T follicular helper cell (primary cell): ENCODE measurements at places on chromosomes 6 and 20.

- DNase-seq, result no peak
Observed at GRCh38 chr6:156879591-156879990, 102.4 kb downstream of the ARID1B start.

- no peak for DNase-seq
Observed at GRCh38 chr20:23244156-23244915, 106.3 kb upstream of the NXT1 start.

DNA sequence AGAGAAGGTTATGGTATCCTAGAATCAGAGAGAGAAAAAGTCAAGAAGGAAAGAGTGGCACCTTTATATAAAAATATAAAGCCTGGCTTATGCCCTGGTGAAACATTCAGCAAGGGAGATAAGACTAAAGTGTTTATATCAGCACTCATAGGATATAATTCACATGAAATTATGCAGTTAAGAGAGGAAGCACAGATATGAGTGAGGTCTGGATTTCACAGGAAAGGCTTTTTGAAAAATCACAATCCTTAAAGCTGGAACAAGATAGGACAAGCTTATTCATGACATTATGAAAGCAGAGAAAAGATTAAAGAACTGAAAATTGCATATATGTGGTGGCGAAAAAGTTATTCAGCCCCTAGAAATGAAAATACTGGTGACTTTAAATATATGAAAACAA is 181.2 kb upstream of the FLRT3 start:
- no peak for DNase-seq

- DNase-seq, result no peak
Observed at GRCh38 chr6:36692220-36692619, 5.4 kb upstream of the RAB44 start.

DNA sequence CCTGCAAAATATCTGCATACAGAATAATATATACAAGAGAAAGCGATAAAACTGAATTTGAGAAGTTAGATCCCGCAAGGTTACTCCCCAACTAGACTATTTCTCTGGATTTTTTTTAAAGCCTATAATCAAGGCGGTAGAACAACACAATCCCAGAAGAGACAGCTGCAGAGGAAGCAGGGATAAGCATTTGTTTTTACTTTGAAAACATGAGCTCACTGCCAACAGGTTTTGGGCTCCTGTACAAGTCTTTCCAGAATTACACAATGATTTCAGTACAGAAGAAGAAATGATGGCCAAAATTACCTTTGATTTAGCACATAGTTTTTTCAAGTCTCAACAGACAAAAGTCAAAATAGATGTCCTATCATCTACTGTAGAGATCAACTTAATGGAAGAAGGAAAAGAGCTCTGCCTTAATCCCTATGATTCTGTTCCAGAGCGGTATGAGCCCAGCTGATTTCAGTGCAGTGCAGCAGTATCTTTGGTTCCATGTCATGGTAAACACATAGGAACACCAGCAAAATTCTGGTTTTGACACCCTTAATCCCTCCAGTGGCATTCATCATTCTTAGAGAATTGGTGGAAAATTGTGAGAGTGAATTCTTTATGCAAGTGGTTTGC is 304.3 kb downstream of the HDGFL1 start:
- no peak for DNase-seq

DNA sequence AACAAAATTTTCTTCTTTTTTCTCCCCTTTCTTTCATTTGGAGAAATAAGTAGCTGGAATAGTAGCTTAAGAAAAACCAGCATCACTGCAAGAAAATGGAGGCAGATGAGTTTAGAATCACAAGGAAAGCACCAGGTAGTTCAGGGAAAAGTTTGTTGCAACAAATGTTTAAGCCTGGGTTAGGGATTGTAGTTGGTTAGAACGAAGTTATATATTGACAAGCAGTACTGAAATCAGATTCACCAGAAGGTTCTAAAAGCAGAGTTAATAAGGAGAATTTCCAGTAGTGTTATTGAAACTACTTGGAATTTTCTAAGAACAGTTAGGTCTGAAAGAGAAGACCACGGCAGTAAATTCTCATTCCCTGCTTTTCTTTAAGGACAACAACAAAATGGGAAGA is 70.2 kb downstream of the BMP2 start:
- no peak for DNase-seq
